ENCODE measurements at places on chromosomes 6 and 20.

GRCh38 chr6:38187325-38187724 is 367.8 kb downstream of the ZFAND3 start:
- no peak for DNase-seq

DNA sequence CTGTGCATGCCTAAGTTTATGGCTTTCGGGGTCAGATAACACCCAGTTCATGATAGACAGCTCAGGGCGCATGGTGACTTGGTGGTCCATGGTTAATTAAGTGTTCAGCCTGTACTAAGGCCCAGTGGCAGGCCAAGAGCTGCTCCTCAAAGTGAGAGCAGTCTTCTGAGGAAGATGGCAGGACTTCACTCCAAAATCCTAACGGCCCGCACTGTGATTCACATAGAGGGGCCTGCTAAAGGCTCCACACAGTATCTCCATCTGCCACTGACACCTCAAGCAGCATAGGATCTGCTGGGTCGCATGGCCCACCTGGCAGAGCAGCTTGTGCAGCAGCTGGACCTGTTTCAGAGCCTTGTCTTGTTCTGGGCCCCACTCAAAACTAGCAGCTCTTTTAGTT is 10.6 kb upstream of the CST7 start:
- DNase-seq = no peak

- no peak for DNase-seq
Measured at GRCh38 chr6:109257494-109257893, 124.8 kb downstream of the CD164 start.

- no peak for DNase-seq
Measured at GRCh38 chr6:20056350-20056992, 155.8 kb downstream of the MBOAT1 start.

DNA sequence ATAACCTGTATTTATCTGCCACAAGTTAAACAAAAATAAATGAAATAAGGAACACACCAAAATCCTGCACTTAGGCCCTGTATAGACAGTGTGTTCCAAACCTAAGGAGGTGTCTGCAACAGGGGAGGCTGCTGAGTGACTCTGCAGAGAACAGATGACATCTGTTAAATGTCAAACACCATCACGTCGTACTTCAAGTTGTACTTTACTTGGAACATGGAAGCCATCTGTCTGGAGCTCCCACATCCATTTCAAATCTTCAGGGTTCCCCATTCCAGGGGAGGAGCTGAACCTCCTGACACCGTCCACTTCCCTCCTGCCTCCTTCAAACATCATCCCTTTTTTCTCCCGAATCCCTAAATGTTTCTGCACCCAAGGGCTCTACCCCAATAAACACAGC is 1.8 kb upstream of the MAP7 start:
- DNase-seq = peak; percentile 33

DNA sequence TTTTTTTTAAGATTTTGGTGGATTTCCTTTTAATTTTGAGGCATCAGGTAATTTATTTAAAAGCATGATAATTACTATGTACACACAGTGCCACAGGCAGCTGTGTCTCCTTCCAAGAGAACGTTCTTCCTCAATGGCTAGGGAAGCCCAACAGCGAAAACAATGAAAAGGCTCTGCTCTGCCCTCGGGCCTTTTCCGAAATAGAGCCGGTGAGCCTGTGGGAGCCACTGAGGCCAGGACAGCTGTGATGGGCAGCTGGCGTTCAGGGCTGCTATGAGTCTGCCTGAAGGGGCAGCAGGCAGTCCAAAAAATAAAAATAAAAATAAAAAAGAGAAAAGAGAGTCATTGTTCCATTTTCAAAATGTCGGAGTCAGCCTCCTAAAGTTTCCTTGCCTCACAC is 443.8 kb downstream of the KIF16B start:
- no peak for DNase-seq

DNA sequence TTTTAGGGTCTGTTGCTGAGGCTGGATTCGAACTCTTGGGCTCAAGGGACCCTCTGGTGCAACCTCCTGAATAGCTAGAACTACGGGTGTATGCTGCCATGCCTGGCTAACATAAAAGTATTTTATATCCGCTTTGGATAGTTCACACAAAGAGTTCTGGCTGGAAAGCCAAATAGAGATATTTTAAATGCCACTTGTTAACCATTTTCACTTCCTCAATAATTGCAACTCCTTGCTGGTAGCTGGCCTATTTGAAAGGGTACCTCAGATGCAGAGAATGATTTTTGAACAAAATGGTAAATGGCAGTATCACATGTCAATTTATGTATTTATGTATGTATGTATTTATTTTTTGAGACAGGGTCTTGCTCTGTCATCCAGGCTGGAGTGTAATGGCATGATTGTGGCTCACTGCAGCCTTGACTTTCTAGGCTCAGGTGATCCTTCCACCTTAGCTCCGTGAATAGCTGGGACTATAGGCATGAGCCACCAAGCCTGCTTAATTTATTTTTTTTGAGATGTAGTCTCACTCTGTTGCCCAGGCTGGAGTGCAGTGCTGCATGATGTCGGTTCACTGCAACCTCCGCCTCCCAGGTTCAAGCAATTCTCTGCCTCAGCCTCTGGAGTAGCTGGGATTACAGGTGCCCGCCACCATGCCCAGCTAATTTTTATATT is 12.9 kb upstream of the JARID2 start:
- DNase-seq = no peak

DNA sequence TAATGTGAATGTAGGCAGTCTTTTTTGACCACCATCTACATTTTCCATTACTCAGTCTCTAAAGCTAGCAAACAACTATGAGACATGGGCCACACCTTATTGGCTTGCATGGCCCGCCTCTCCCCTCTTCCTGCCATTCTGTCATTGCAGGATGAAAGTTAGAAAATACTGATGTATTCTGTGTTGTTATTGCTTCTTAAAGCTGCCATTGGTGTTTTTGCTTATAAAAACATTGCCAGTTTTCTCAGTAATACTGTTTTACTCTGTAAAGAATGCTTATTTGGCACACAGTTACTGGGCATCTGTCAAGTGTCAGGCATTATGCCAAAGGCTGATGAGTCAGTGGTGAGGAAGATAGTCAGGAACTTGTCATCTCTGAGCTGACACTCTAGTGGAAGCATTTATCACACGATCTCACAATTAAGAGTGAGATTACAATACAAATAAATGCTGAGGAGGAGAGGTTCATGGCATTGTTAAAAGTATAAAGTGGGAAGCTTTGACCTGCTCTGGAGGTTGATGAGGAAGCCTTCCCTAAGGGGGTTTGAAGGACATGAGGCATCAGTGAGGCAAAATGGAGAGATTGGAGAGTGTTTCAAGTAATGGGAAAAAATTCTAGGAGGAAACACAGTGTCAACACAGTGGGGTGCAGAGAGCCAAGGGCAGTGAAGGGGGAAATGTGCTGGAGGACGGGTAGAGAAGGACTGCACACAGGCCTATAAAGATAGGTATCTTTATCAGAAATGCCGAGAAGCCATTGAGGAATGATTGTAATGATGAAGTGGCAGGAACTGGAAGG is 14.7 kb downstream of the KLHL32 start:
- DNase-seq = peak; percentile 37

GRCh38 chr6:149060300-149060984 is 257.1 kb upstream of the TAB2 start:
- DNase-seq = peak; percentile 61

DNA sequence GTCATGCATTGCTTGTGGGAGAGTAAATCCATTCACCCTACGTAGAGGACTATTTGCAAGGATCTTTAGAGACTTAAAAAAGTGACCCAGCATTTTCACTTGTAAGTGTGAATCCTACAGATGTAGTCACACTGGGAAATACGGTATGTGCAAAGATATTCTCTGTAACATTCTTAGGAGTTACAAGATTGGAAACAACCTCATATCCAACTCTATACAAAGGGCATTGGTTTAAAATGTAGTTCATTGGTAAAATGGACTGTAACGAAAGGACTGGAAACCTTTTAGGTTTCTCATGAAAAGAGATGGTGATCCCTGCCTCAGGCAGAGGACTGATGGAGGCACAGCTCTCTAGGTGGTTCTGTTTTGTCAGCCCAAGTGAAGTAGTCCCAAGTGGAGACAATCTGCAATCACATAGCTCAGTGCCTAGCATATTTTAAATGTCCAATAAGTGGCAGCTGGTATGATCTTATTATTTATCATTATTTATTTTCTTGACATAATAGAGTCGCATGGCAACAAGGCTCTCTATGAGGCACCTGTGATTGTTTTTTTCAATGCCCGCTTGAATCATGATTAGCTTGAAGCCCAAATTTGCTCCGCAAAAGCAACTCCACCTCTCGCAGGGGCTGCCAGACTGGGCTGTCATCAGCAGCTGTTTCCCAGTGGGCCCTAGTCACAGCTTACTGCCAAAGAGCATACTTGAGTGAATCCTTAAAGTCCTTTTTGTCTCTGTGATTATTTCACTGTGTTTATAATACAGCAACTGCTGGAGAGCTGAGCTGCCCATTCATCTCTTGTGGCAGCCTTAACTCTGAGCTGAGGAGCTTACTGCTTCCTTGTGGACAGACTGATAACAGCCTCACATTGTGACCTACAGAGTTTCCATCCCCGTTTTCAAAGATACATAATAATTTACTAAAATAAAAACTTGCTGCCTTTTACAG is 19.8 kb upstream of the ENPP1 start:
- no peak for DNase-seq

- no peak for DNase-seq
Measured at GRCh38 chr6:139784222-139784769, 409.8 kb upstream of the CITED2 start.

DNA sequence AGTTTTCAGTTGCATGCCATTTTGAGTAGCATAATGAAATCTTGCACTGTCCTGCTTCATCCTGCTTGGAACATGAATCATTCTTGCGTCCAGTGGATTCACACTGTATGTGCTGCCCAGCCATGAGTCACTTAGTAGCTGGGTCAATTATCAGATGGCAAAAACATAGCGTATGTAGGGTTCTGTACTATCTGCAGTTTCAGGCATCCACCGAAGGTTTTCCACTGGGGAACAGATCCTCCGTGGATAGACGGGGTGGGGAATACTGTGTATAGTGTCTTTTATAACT is 61.4 kb downstream of the IL22RA2 start:
- DNase-seq = no peak

GRCh38 chr20:58459058-58459750 is 56.0 kb downstream of the APCDD1L start:
- peak; percentile 42 for DNase-seq

- no peak for DNase-seq
Measured at GRCh38 chr20:45405571-45406259, 2.4 kb upstream of the DBNDD2 start.

DNA sequence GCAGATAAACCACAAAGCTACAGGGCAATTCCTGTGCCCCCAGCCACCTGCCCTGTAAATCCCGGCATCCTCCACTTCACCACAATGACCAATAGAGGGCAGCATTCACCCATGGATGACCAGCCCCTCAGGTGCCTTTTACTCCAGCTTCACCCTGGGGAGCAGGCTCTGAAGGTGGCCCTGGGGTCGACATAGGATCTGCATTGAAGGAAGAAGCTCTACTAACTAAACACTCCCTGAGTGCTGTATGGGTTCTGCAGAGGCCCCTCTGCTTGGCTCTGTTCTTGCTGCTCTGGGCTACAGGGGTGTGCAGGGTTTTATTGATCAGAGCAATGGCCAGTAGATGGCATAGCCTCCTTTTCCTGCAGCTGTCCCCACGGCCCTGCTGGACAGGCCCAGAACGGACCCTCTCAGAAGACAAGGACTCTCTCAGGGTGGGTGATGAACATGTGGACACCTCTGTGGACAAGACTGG is 20.3 kb downstream of the CST4 start:
- peak; percentile 55 for DNase-seq

DNA sequence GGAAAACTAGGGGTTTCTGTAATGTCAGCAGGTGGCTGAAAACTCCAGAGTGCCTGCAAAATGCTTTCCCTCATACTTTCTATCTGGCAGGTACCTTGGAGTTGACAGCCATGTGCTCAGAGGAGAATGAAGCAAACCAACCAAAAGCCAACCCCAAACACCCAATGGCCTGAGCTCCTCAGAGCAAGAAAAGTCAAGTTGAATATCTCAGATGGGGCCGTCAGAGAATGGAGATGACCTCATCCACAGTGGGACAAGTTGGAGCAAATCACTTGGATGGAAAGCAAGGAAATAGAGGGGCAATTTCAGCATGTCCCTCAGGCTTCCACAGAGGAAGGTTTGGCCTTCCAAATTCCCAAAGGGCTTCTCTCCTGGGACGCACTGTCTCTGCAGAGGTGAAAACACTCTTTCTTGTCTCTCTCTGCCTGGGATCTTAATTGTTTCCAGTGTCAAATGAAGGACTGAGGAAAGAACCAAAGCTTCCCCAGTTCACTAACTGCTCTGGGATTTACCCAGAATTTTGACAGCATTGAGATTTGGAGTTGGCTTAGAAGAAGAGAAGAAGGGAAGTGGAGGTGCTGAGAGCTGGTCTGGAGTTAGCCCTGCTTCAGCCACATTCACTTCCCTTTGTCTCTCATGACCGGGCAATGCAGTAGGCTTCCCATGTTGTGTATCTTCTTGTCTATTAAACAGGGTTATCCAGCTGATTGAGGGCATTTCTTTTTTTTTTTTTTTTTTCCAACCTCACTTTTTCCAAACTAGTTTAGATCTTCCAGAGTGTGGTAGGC is 42.2 kb downstream of the PRND start:
- DNase-seq = no peak

DNA sequence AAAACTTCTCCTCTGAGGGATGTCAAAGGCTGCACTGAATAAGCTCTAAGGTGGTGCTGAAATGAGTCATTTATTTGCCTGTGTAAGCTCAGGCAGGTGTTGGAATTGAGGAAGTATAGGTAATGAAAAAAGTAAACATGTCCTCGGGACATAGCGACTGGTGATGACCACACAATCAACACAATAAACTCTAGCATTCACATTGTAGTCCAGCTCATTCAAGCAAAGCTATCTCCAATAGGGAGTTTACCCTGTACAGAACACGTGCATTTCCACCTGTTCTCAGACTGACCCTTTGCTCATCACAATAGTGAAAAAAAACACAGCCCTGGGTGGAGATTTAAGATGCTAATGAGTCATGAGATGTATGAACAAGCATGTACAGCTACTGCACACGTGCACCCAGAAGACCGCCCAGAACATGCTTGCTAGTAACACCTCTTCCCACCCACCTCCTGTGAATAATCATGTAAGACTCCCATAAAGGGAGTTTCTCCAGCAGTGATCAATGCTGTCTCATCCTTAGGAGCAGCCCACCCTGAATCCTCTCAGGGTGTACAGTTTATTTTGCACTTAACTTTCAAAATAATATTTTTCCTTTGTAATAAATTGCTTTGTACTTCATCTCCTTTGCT is 33.0 kb upstream of the POU5F1 start:
- no peak for DNase-seq

GRCh38 chr6:152267967-152268845 is 369.0 kb downstream of the SYNE1 start:
- DNase-seq = peak; percentile 22

DNA sequence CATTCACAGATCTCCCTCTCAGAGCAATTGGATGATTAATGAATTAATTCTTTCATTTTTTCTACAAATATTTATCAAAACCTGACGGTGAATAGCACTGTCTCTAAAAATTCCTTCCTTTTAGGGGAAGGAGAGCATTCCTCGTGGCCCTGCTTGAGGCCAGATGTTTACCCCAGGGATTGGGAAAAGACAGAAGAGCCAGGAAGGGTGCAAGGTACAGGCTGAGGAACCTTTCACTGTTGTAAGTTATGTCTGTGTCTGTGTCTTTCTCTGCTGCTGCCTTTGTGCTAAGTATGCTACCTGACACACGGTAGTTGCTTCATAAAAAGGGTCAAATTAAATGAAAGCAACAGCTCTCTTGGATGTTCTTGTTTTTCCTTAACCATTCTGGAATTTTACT is 27.4 kb upstream of the CCN2 start:
- DNase-seq = no peak

GRCh38 chr6:165718491-165718891 is 55.5 kb upstream of the PDE10A start:
- no peak for DNase-seq
